ENCODE measurements at places on chromosomes 11 and 22. TPM values are rescaled to one million over a fixed set of nuclear protein-coding genes. Genes with fewer than 3 reads are reported as not detected.

- no peak for DNase-seq
These were observed 115.5 kb upstream of the CCDC90B start for GRCh38 chr11:83401506-83402225.

Gene CSNK1E
- 145 TPM for polyA plus RNA-seq

DNA sequence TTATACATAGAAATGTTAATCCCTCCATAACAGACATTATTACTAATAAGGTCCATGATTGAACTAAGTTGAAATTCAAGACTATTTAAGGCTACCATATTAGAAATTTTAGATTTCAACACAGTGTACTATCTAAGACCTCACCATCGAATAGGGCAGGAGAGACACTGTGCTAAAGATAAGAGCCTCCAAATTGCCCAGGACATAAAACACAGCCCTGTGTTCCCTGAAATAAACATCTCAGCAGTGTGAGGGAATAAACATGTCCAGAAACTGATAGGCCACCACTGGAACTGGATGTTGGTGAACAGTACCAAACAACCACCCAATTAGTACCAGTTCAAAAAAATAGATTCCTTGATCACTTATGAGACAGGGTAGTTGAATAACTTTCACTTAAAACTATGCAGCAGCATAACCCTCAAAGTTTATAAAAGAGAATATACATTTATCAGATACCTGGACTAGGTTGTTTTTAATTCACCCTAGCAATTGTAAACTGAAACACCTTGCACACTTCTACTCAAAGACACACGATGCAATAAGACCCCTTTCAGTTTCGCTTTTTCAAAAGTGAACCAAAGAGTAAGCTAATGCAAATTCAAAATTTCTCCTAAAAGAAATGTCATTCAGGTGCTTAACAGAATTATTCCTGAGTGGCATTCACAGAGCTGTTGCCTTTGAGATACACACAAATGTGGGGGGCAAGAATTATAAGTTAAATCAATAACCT is 34.3 kb downstream of the USP28 start:
- no peak for DNase-seq

GRCh38 chr11:21911061-21911460 is 281.8 kb upstream of the ANO5 start:
- no peak for DNase-seq

All from fibroblast of lung (primary cell).